DND-41 (cell line): ENCODE measurements at places on chromosomes 2 and 18.

DNA sequence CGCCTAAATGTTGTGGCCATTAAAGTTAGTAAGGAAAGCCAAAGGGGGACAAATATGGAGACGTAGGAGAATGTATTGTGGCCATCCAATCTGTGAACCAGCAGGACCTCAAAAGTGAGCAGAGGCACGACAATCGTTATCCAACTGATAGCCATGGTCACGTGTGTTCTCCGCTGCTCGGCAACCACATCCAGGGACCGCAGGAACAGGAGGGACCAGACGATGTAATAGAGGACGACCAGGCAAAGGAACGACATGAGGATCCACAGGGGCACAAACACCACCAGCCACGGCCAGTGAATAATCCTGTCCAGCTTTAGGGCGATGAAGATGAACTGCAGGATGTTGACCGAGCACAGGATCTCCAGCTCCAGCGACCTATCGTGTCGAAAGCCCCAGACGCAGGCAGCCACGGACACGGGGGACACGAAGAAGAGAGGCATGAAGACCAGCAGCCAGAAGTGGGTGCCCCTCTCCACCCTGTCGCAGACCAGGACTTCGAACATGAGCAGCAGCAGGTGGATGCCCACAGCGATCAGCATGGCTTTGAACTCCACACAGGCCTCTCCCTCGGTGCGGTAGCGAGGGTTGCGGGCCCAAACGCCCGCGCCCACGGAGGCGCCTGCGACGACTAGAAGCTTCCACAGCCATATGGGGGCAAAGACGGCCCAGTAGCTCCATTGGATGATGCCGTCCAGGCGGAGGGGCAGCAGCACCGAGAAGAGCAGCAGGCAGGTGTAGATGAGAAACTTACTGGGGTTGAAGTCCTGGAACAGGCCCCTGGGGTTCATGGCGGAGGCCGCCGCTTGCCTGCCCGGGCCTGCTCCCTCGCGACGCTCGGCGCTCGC is 790 bp downstream of the TMEM185B start:
- peak overlapping the region; percentile 93 for H3K27ac ChIP-seq
- peak overlapping the region; percentile 65 for H3K4me3 ChIP-seq
- H3K36me3 ChIP-seq: peaks cover 51% of the 10 kb centered on the region
- H3K27me3 ChIP-seq: no peaks in the 10 kb centered on the region
- peaks cover 56% of the 10 kb centered on the region for H3K4me1 ChIP-seq

DNA sequence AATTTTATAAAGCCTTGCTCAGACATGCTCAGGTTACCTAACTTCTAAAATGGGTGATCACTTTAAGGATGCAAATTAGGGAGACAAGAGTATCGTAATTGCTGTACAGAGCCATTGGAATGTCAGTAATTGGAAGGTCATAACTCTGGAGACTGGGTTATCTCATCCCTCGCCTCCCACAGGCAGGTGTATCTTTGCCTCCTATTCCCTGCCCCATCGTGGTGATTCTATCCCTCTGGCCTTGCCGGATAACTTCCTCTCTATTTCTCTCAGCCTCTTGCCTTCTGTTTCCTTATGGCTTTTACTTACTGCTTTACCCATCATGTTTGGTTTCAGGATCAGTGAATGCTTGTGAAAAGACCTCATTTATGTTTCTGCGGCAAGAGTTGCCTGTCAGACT is 2.5 kb downstream of the PDK1 start:
- H3K4me3 ChIP-seq: peak overlapping the region; percentile 92; the same call in 1 of the 2 replicates
- peaks cover 44% of the 10 kb centered on the region for H3K4me1 ChIP-seq
- no peaks in the 10 kb centered on the region for H3K27me3 ChIP-seq
- H3K36me3 ChIP-seq: peaks cover 39% of the 10 kb centered on the region
- H3K27ac ChIP-seq: no peak overlapping the region; the same call in 1 of the 2 replicates
- no peak for DNase-seq

DNA sequence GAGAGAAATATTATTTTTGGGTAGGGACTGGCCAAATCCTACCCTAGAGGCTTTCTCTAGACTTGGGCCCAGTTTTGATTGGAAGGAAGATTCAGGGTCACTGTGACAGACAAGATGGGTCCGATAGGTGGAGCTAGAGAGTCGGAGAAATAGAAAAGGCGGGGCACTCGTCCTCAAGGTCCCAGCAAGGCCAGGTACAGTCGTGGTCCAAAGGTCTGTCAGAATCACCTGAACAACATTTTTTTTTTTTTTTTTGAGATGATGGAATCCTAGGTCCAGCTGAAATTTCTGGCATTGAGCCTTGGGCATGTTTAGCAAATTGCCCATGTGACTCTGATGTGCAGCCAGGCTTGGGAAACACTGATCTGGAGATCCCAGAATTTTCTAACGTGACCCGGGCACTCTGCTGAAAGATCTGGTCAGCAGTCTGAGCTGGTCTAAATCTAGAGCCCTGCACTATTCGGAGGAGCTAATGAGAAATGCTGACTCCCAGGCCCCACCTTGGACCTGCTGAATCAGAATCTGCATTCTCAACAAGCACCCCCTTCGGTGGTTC is 23.0 kb upstream of the NTSR2 start:
- no peak overlapping the region for H3K4me3 ChIP-seq
- H3K27ac ChIP-seq: no peak overlapping the region
- peaks cover 15% of the 10 kb centered on the region for H3K4me1 ChIP-seq
- H3K36me3 ChIP-seq: no peaks in the 10 kb centered on the region
- DNase-seq: peak; percentile 68

- H3K4me3 ChIP-seq: no peak overlapping the region
- DNase-seq: no peak
- peaks cover 92% of the 10 kb centered on the region for H3K36me3 ChIP-seq
- no peak overlapping the region for H3K27ac ChIP-seq
Measured at GRCh38 chr2:108825254-108825653, 38.7 kb downstream of the CCDC138 start.

GRCh38 chr18:11392292-11392691 is 217.1 kb upstream of the SLC35G4 start:
- H3K4me1 ChIP-seq: no peaks in the 10 kb centered on the region
- H3K4me3 ChIP-seq: no peak overlapping the region
- H3K27ac ChIP-seq: no peak overlapping the region
- DNase-seq: no peak
- no peaks in the 10 kb centered on the region for H3K36me3 ChIP-seq

- no peaks in the 10 kb centered on the region for H3K27me3 ChIP-seq
- H3K27ac ChIP-seq: no peak overlapping the region
- no peak overlapping the region for H3K4me3 ChIP-seq
Measured at GRCh38 chr2:102056079-102056581, 64.4 kb downstream of the IL1R2 start.

GRCh38 chr2:234364661-234365060 is 132.2 kb downstream of the ARL4C start:
- DNase-seq: no peak
- no peaks in the 10 kb centered on the region for H3K27me3 ChIP-seq
- no peak overlapping the region for H3K4me3 ChIP-seq
- peaks cover 45% of the 10 kb centered on the region for H3K4me1 ChIP-seq

DNA sequence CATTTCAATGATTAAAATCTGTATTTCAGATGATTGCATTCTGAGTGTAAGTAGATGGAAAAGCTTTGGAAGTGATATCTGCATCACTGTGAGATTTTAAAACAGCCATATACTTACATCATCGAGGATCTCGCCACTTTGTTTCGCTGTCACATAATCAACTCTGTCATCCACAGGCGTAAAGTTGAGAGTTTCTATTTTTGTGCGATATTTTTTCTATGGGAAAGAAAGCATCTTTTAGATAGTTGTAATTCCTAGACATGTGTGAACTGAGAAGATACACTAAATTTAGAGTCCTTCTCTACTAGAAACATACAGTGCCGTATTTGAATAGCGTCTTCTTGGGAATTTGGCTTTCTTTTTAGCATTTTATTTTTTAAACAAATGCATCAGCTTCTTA is 158.8 kb downstream of the RIF1 start:
- H3K27ac ChIP-seq: no peak overlapping the region
- H3K36me3 ChIP-seq: no peaks in the 10 kb centered on the region
- no peak overlapping the region for H3K4me3 ChIP-seq

DNA sequence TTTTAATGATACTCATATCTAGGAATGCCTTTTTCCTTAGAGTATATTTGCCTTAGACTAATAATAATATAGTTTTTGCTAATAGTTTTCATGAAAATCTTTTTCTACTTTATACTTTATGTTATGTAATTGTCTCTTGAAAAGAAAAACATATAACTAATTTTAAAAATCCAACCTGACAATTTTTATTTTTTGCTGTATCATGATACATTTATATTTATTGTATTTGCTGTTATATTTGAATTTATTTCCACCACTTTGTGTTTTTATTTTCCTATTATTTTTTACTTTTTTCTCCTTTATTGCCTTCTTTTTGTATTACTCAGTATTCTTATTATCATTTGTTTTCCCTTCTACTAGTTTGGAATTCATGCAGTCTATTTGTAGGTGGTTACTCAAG is 85.4 kb downstream of the MBD5 start:
- no peak for DNase-seq
- H3K4me3 ChIP-seq: no peak overlapping the region
- no peak overlapping the region for H3K27ac ChIP-seq

DNA sequence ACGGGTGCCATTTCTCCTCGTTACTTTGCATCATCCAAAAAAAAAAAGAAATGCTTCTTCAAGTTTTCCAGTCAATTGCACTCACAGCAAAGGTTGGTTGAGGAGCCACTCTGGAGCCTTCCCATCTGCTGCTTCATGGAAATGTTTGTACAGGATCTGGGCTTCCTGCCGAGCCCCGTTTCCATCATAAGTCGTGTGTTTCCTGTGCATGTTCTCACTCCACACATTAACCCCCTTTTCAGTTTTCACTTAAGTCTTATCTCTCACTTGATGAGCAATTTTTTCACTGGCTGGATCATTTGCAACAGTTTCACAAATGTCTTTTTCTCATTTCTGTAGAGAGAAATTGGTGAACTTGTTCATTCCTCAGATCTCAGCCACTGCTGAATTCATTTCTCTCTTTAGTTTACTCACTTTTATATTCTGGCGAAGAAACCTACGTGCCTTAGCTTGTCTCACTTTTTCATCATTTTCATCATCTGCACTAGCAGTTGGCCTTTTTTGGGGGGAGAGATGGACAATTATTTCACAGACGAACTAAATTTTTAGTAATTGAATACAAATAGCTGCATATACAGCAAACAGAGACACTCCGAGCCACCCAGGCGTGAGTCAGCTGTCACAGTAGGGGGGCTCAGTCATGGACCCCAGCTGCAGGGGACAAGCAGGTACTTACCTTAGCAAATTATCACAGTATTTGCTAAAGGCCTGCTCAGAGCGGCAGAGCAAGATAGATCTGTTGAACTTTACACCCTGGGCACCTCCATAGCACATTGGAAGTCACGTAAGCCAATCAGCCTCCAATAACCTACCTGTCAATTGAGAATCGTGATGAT is 750.8 kb upstream of the ID2 start:
- no peaks in the 10 kb centered on the region for H3K27me3 ChIP-seq
- no peaks in the 10 kb centered on the region for H3K36me3 ChIP-seq
- no peak for DNase-seq
- no peak overlapping the region for H3K4me3 ChIP-seq
- no peaks in the 10 kb centered on the region for H3K4me1 ChIP-seq

- H3K4me1 ChIP-seq: peaks cover 10% of the 10 kb centered on the region; the same call in 1 of the 2 replicates
- no peaks in the 10 kb centered on the region for H3K27me3 ChIP-seq
- H3K36me3 ChIP-seq: no peaks in the 10 kb centered on the region
- DNase-seq: no peak
- no peak overlapping the region for H3K27ac ChIP-seq
Measured at GRCh38 chr2:156673333-156673615, 237.1 kb downstream of the GPD2 start.

DNA sequence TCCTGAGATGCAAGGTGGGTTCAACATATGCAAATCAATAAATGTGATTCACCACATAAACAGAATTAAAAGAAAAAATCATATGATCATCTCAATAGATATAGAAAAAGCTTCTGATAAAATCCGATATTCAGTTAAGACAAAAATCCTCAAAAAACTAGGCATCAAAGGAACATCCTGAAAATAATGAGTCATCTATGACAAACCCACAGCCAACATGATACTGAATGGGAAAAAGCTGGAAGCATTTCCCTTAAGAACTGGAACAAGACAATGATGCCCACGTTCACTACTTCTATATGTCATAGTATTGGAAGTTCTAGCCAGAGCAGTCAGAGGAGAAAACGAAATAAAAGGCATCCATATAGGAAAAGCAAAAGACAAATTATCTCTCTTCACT is 80.4 kb downstream of the MYO3B start:
- H3K27ac ChIP-seq: no peak overlapping the region
- H3K4me1 ChIP-seq: no peaks in the 10 kb centered on the region
- no peaks in the 10 kb centered on the region for H3K36me3 ChIP-seq
- H3K4me3 ChIP-seq: no peak overlapping the region
- H3K27me3 ChIP-seq: no peaks in the 10 kb centered on the region

GRCh38 chr18:46622451-46622850 is 34.6 kb downstream of the LOXHD1 start:
- H3K27ac ChIP-seq: peak overlapping the region; percentile 95
- H3K4me3 ChIP-seq: no peak overlapping the region
- DNase-seq: no peak

- H3K4me1 ChIP-seq: no peaks in the 10 kb centered on the region
- H3K4me3 ChIP-seq: no peak overlapping the region
- no peaks in the 10 kb centered on the region for H3K27me3 ChIP-seq
- no peak for DNase-seq
Measured at GRCh38 chr2:128038411-128038810, 10.6 kb upstream of the SAP130 start.

DNA sequence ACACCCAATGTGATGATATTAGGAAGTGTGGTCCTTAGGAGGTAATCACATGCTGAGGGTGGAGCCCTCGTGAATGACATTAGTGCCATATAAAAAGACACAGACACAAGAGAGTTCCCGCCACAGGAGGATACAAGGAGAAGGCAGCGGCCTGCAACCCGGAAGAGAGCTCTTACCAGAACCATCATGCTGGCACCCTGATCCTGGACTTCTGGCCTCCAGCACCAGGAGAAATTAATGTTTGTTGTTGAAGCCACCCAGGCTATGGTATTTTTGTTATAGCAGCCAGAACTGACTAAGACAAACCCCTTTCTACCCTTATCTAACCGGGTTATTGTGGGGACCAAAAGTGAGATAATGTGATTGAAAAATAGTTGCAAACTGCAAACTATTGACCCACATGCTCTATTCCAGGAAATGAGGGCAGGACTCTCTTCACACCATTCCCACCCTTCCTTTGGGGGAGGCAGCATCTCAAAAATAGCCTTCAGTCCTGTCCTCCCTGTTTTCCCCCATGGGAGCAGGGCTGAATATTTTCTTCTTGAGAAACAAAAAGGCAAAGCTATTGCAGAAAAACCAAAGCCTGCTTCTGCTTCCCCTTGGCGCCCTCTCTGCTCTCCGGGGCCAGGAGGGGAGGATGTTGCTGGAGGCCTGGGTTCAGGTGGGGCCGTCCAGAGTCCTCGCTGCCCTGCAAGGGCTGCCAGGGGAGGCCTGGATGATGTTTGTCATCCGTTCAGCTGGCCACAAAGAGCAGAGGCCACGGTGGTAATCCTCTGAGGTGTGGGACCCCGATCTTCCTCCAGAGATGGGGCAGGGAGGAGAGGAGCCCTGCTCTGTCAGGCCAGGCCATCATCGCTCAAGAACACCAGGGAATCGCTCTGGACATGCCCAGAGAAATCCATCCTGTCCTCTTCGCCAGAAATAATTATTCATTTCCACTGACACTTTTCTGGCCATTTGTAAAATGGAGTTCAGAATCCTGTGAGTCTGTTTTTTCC is 73.8 kb upstream of the HAAO start:
- no peaks in the 10 kb centered on the region for H3K36me3 ChIP-seq
- H3K27me3 ChIP-seq: no peaks in the 10 kb centered on the region
- H3K4me1 ChIP-seq: no peaks in the 10 kb centered on the region
- no peak overlapping the region for H3K4me3 ChIP-seq

GRCh38 chr2:36708041-36708741 is 11.7 kb downstream of the VIT start:
- no peak overlapping the region for H3K27ac ChIP-seq
- no peaks in the 10 kb centered on the region for H3K27me3 ChIP-seq
- H3K4me3 ChIP-seq: no peak overlapping the region
- no peaks in the 10 kb centered on the region for H3K36me3 ChIP-seq
